Omental fat pad (tissue), 4 donors: ENCODE measurements at places on chromosomes 16 and 17. TPM values are rescaled to one million over a fixed set of nuclear protein-coding genes. Genes with fewer than 3 reads are reported as not detected.

DNA sequence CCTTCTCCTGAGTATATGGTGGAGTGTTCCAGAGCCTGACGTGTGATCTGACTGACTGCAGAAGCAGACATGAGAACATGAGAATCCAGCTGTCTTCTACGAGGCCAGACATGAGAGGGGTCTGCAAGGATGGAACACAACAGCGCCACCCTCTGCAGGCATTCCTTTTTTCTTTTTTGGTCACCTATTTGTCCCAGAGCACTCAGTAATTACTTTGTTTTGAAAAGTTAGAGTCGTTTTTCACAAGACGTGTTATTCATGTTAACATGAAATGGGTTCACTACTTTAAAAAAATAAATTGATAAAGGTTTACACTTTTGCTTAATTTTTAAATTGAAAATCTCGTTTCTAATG is 43.8 kb upstream of the ATP2A3 start:
- no peak for DNase-seq

The MT1M gene
- total RNA-seq, result 339 TPM

GRCh38 chr17:65070620-65071019 is 14.1 kb upstream of the GNA13 start:
- DNase-seq, result no peak

GRCh38 chr16:29816694-29817441 is 916 bp downstream of the PAGR1 start:
- DNase-seq, result no peak

DNA sequence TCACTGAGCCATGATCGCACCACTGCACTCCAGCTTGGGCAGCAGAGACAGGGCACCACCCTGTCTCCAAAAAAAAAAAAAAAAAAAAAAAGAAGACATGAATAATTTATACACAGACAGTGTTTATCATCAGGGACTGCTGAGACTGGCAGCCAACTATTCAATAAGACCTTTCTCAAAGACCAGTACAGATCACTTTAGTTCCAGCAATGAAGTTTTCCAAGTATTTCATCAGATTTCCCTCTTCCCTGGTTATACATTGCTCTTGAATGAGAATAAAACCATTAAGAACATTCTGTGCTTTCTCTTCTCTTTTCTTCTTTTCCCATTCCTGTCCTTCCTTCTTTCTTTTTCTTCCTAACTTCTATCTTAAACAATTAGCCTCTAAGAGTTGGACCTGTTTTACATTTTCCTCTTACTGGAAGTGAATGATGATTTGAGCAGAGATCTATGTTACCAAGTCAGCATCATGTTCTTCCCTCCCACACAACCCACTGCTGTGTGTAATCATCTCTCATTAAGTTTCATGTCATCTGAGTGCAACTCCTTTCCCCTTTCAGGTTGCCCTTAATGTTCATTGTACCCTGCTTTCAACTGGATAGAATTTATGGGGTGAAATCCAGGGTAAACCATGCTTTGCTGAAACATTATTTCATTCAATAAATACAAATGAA is 35.9 kb upstream of the SMIM36 start:
- DNase-seq, result no peak

The TBC1D3L gene
- 13.6 TPM for total RNA-seq

The TRPV3 gene
- 3.0 TPM for total RNA-seq

The ATF7IP2 gene
- 11.3 TPM for total RNA-seq

- DNase-seq, result no peak
These were observed 25.5 kb upstream of the AXIN2 start for GRCh38 chr17:65586899-65587298.

GRCh38 chr16:61295311-61295710 is 740.9 kb downstream of the CDH8 start:
- no peak for DNase-seq

DNA sequence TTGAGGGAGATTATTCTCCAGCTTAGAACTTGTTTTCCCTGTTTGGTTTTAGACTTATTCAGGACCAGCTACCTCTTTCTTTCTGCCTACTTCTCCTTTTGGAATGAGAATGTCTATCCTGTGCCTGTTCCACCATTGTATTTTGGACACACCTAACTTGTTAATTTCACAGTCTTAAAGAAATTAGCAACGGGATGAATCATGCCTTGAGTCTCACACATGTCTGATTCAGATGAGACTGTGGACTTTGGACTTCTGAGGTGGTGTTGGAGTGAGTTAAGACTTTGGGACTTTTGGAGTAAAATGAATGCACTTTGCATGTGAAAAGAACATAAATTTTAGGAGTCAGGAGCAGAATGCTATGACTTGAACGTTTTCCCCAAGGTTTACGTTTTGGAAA is 581.4 kb downstream of the CDH11 start:
- no peak for DNase-seq

- DNase-seq, result no peak
These were observed 1.9 kb downstream of the PRR15L start for GRCh38 chr17:47955497-47956461.

DNA sequence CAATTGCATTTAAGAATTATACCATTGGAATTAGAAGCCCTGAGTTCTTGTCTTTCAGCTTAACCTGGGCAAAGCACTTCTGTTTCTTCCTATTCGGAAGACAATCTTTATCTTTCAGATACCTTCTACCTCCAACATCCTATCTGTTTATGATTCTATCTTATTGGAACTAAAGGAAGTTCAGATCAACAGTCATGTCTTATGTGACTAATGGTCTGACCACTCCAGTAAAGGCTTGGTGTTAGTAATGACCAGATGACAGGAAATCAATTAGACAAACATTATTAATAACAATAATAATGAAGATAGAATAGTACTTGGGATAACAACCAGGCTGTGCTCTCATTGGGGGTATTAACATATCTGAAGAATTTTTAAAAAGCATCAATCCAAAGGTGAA is 11.3 kb downstream of the HS3ST3A1 start:
- DNase-seq, result no peak

The KRT35 gene
- total RNA-seq, result not detected
